ENCODE measurements at places on chromosomes 11 and 22. TPM values are rescaled to one million over a fixed set of nuclear protein-coding genes. Genes with fewer than 3 reads are reported as not detected.

Gene CECR2
- total RNA-seq: 0.05 TPM

Gene MAPK8IP2
- total RNA-seq: 0.15 TPM

Gene BBOX1
- not detected for total RNA-seq

Gene ARHGEF17
- 0.05 TPM for total RNA-seq

Gene LRRC10B
- total RNA-seq: not detected

Gene SLC16A8
- total RNA-seq: not detected

Gene BAIAP2L2
- total RNA-seq: 0.55 TPM

Gene SCN2B
- not detected for total RNA-seq

Gene ISX
- not detected for total RNA-seq

Gene HMOX1
- total RNA-seq: 2.4 TPM

Gene BTBD10
- 26.0 TPM for total RNA-seq

Gene GATD1
- total RNA-seq: 48.6 TPM

Gene FBXO7
- total RNA-seq: 95.4 TPM

Gene SHISAL1
- total RNA-seq: not detected

GRCh38 chr11:42043312-42043711, 583.9 kb upstream of the LRRC4C start:
- H3K4me1 ChIP-seq: no peaks in the 10 kb centered on the region
- no peak overlapping the region for H3K27ac ChIP-seq
- no peak for DNase-seq
- no peaks in the 10 kb centered on the region for H3K36me3 ChIP-seq

GRCh38 chr11:75721852-75722668, 4.4 kb downstream of the MOGAT2 start:
- H3K27me3 ChIP-seq: no peaks in the 10 kb centered on the region
- no peak for DNase-seq
- no peaks in the 10 kb centered on the region for H3K36me3 ChIP-seq
- H3K27ac ChIP-seq: no peak overlapping the region
- no peak overlapping the region for H3K4me3 ChIP-seq
- H3K4me1 ChIP-seq: peaks cover 2% of the 10 kb centered on the region

DNA sequence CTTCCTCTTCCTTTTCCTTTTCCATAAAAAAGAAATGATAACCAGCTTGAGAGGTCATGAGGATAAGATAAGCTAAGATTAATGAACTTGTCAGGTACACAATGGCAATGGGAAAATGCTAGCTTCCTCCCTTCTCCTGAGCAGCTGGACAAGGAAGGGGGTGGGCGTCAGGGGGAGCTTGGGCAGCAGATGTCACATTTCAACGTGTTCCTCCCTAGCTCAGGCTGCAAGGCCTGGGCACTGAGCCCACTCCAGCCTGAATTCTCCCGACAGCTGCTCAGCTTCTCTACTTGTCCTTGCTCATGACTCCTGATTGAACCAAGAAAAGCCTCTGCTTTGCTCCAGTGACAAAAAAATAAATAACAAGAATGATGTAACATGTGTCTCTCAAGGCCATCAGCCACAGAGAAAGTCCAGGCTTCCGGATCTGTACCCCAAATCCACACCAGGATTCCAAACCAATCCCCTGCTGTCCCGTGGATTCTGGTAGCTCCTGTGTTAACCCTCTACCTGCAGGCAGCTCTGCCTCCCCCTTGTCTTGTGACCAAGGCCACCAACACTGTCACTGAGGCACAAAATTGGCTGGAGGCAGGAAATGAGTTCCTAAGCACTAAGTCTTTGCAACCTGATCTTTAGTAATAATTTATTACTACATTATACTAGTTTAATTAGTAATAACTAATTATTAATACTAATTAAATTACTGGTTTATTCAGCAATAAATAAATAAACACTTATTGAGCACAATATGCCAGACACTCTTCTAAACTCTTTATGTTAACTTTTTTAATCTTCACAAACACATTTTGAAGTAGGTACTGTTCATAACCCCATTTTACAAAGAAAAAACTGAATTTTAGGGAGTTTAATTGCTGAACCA, 146.5 kb downstream of the CCDC34 start:
- no peak overlapping the region for H3K27ac ChIP-seq
- peaks cover 3% of the 10 kb centered on the region for H3K27me3 ChIP-seq
- DNase-seq: no peak
- no peaks in the 10 kb centered on the region for H3K36me3 ChIP-seq

- H3K4me3 ChIP-seq: peak within 1 kb of the TSS; percentile 78
- peak; percentile 83 for DNase-seq
- peak within 1 kb of the TSS; percentile 50 for H3K27ac ChIP-seq
- peaks cover 21% of the 10 kb centered on the region for H3K4me1 ChIP-seq
Observed at GRCh38 chr11:121023848-121024751, at the start of gene TBCEL. Gene TBCEL (plus strand): TSS chr11:121024102. CDS start chr11:121045691, 21,589 bp downstream.

GRCh38 chr11:119481021-119481666, 58.2 kb upstream of the THY1 start:
- DNase-seq: peak; percentile 71
- H3K4me1 ChIP-seq: no peaks in the 10 kb centered on the region
- H3K36me3 ChIP-seq: no peaks in the 10 kb centered on the region
- H3K27ac ChIP-seq: no peak overlapping the region
- no peak overlapping the region for H3K4me3 ChIP-seq
- peaks cover 22% of the 10 kb centered on the region for H3K27me3 ChIP-seq

GRCh38 chr22:30754971-30755758, 60.5 kb downstream of the OSBP2 start:
- H3K27ac ChIP-seq: no peak overlapping the region
- peaks cover 2% of the 10 kb centered on the region for H3K36me3 ChIP-seq
- peak; percentile 74 for DNase-seq
- H3K4me3 ChIP-seq: no peak overlapping the region
- H3K4me1 ChIP-seq: peaks cover 17% of the 10 kb centered on the region
- H3K27me3 ChIP-seq: no peaks in the 10 kb centered on the region

GRCh38 chr22:28395920-28396753, 283.5 kb downstream of the TTC28 start:
- H3K27me3 ChIP-seq: peaks cover 2% of the 10 kb centered on the region
- peaks cover 38% of the 10 kb centered on the region for H3K4me1 ChIP-seq
- H3K27ac ChIP-seq: peak overlapping the region; percentile 68
- peak overlapping the region; percentile 26 for H3K4me3 ChIP-seq
- H3K36me3 ChIP-seq: no peaks in the 10 kb centered on the region

- no peak for DNase-seq
- peaks cover 1% of the 10 kb centered on the region for H3K4me1 ChIP-seq
- H3K27me3 ChIP-seq: no peaks in the 10 kb centered on the region
- H3K27ac ChIP-seq: no peak overlapping the region
- H3K36me3 ChIP-seq: no peaks in the 10 kb centered on the region
Observed at GRCh38 chr22:44855855-44856254, 103.5 kb downstream of the ARHGAP8 start.

- peaks cover 11% of the 10 kb centered on the region for H3K27me3 ChIP-seq
- H3K4me3 ChIP-seq: no peak overlapping the region
- no peak for DNase-seq
- no peak overlapping the region for H3K27ac ChIP-seq
Observed at GRCh38 chr11:120718171-120718570, 206.6 kb downstream of the GRIK4 start.

DNA sequence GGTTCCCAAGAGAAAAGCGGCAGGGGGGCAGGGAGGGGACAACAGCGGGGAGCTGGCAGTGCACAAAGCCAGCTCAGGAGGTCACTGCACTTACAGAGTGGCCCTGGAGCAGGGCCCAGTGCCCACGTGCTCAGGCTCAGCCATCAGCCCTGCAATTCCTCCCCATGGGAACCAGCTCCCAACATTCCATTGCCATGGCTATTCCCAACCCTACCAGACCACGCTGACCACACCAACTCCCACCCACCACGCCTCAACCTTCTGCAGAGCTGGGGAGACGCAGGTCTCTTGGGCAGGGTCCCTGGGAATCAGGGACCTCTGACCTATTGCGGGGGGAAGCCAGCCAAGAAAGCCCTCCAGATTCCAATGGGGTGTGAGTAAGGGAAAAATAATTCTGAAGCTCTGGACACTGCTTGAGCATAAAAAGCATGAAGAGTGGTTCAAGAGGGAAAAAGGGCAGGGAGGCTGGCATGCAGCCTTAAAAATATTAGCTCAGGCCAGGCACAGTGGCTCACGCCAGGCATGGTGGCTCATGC, 38.3 kb upstream of the TFIP11 start:
- H3K27me3 ChIP-seq: no peaks in the 10 kb centered on the region
- peaks cover 31% of the 10 kb centered on the region for H3K36me3 ChIP-seq
- H3K4me3 ChIP-seq: no peak overlapping the region
- H3K4me1 ChIP-seq: peaks cover 46% of the 10 kb centered on the region

DNA sequence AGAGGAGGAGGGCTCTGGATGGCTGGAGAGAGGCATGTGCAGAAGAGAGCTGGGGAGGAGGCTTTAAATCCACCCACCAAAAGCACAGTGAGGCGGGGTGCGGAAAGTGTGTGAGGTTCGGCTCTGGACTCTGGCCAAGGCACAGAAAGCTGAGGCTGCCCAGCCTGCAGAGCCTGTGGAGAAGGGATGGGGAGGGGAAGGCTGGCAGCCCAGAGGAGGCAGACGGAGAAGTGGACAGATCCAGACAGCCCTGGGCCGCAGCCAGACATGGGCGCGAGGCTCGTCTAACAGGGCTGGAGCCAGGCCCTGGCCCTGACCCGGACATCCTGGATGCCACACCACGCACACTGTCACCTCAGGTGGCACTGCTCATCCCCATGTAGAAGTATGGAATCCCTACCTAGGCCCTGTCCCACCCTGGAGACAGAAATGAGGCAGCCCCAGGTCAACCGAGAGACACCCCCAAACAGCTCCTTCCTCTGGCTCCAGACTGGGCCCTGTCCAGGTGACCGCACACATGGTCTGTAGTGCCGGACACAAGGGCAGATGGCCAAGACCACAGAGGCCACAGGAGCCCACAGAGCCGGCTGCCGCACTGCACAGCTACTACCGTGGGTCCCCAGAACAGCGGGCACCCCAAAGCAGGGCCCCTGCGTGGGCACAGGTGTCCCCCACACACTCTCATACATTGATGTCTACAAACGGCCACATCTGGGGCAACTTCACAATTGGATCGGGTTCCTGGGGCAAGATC, 16.6 kb upstream of the MOB2 start:
- H3K27me3 ChIP-seq: no peaks in the 10 kb centered on the region
- no peak for DNase-seq
- H3K36me3 ChIP-seq: peaks cover 29% of the 10 kb centered on the region
- H3K27ac ChIP-seq: no peak overlapping the region
- H3K4me3 ChIP-seq: no peak overlapping the region

GRCh38 chr11:75820645-75821044, 5.6 kb downstream of the UVRAG start:
- DNase-seq: no peak
- H3K27me3 ChIP-seq: no peaks in the 10 kb centered on the region
- H3K4me1 ChIP-seq: peaks cover 34% of the 10 kb centered on the region
- H3K4me3 ChIP-seq: no peak overlapping the region
- peaks cover 25% of the 10 kb centered on the region for H3K36me3 ChIP-seq

- peaks cover 37% of the 10 kb centered on the region for H3K4me1 ChIP-seq
- no peaks in the 10 kb centered on the region for H3K27me3 ChIP-seq
- H3K4me3 ChIP-seq: peak within 1 kb of the TSS; percentile 88
Observed at GRCh38 chr22:20494978-20495860, at the start of gene KLHL22. Gene KLHL22 (minus strand): TSS chr22:20495795. CDS start chr22:20489211, 6,584 bp downstream.

DNA sequence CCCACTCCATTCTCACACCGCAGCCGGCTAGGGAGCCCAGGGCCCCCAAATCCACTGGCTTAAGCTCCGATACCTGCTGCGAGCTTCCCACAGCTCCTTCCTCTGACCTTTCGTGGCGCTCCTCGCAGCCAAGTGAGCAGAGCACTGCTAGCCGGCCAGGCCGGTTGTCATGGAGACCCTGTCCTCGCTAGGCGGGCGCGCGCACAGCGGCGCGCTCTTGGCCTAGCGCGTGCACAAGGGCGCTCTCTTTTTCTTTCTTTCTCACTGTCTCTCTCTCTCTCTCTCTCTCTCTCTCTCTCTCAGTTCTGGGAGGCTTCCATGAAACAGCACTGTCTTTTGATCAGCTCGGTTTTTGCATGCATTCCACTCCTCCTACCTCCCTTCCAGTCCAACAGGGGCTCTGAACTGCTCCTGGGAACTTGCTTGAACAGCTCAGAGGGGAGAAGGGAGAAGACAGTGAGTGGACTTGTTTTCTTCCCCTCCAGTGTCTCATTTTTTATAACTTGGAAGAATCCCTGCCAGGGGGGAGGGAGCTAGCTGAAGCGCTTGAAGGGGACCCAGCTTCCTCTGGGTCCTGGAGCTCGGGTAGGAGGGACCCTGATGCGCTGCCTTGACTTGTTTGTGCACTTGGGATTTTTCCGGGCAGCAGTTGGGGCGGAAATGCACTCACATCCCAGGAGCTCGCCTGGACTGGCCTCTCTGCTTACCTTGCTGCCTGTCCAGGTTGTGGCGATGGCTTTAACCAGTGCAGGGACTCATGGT, 100.3 kb upstream of the AKIP1 start:
- peaks cover 13% of the 10 kb centered on the region for H3K27me3 ChIP-seq
- H3K27ac ChIP-seq: no peak overlapping the region
- H3K4me1 ChIP-seq: peaks cover 9% of the 10 kb centered on the region

GRCh38 chr11:64268025-64268892, 16.2 kb downstream of the BAD start:
- peak overlapping the region; percentile 89 for H3K27ac ChIP-seq
- H3K4me1 ChIP-seq: peaks cover 28% of the 10 kb centered on the region
- no peaks in the 10 kb centered on the region for H3K27me3 ChIP-seq
- peaks cover 18% of the 10 kb centered on the region for H3K36me3 ChIP-seq
- DNase-seq: no peak

DNA sequence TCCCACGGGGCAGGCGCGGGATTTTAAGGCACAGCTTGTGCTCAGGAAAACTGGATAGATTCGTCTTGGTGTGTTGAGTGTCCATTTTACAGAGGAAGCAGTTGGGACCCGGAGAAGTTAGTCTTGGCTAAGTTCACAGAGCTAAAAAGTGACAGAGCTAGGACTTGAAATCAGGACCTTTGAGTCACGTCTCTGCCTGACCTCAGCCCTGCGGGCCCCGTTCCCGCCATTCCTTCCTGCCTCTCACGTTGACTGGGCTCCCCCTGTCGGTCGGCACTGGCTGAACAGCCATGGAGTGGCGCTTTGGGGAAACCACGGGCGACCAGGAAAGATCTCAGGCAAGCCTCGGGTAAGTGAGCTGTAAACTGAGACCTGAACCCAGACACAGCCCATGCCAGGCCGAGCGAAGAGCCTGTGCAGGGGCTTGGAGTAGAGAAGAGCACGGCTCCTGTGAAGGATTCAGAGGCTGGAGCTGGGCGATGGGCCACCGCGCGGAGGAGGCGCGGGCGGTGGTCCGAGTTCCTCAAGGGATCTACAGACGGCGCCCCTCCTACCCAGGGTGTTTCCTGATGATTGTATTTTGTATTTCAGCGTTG, 54.1 kb downstream of the WNT11 start:
- peaks cover 26% of the 10 kb centered on the region for H3K4me1 ChIP-seq
- no peaks in the 10 kb centered on the region for H3K36me3 ChIP-seq
- H3K27ac ChIP-seq: no peak overlapping the region
- peaks cover 37% of the 10 kb centered on the region for H3K27me3 ChIP-seq
- peak; percentile 85 for DNase-seq

- no peak overlapping the region for H3K4me3 ChIP-seq
- H3K36me3 ChIP-seq: no peaks in the 10 kb centered on the region
- no peaks in the 10 kb centered on the region for H3K4me1 ChIP-seq
- DNase-seq: no peak
- no peak overlapping the region for H3K27ac ChIP-seq
- H3K27me3 ChIP-seq: peaks cover 23% of the 10 kb centered on the region
Observed at GRCh38 chr11:8201644-8202365, 33.0 kb upstream of the RIC3 start.

GRCh38 chr11:107545101-107545514, 20.4 kb downstream of the ALKBH8 start:
- no peak for DNase-seq
- no peaks in the 10 kb centered on the region for H3K27me3 ChIP-seq
- H3K36me3 ChIP-seq: peaks cover 10% of the 10 kb centered on the region
- no peaks in the 10 kb centered on the region for H3K4me1 ChIP-seq
- no peak overlapping the region for H3K27ac ChIP-seq
